ENCODE measurements at places on chromosomes 12 and 14.
A peak's percentile ranks its signal among the peaks of the same experiment; 100 is the strongest.

DNA sequence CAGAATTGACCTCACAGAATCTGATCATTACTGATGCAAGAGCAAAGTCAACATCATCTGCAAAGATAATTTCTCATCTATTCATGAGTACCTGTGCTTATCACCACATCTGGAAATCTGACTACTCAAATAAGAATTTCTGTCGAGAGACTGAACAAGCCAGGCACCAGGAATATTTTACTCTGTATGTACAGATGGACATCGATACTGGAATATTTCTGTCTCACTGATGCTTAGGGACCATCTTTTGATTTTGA is 105.2 kb downstream of the BICD1 start:
- DNase-seq, result no peak

- no peak for DNase-seq
Measured at GRCh38 chr12:103773109-103773910, 67.7 kb downstream of the NT5DC3 start.

GRCh38 chr14:88209273-88209672 is 113.8 kb downstream of the KCNK10 start:
- DNase-seq, result peak; percentile 87

- peak; percentile 67 for DNase-seq
Measured at GRCh38 chr12:56521590-56522371, at the start of gene RBMS2. RBMS2 (plus strand) TSS chr12:56521820; CDS start chr12:56522024, 204 bp downstream.

GRCh38 chr12:57027805-57028153 is 11.4 kb upstream of the TAC3 start:
- no peak for DNase-seq

DNA sequence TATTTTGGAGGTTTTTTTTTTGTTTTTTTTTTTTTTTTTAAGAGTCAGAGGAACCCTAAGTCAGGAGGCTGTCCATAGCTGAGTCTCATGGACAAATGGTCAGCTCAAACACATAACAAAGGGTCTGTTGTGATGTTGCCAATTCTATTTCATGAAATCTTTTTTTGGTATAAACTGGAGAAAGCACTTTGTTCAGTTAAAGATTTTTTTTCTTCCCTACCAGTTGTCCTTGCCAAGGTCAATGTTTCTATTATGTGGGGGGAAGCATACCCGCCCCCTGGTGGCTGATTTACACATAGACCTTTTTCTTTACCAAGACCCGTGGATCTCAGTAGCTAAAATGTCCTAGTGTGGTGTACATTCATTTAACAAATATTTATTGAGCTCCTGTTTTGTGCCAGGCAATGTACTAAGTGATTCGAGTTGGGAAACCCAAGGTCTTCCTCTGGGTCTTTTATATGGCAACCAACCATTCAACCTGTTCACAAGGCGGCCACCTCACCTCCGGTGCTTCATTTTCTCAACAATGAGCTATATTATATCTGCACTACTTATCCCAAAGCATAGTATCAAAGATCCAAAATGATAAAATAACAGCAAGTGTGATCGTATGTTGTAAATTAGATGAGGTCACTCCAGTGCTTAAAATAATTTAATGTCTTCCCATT is 214.5 kb downstream of the PAH start:
- peak; percentile 8 for DNase-seq

DNA sequence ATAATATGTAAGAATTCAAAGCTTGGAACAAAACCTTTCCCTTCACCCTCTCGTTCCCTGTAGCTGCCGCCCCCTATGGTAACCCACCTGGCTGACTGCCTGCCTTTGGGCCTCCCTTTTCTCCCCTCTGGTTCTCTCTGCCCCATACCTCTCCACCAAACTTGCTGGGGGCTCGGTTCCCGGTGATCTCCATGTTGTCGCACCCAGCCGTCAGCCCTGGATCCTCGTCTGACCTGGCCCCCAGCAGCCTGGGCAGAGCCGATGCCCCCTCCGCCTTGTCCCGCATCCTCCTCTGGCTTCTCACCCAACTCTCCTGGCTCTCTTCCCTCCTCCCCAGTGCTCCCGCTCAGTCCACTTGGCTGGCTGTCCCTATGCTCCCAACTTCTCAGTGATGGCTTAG is 4.5 kb downstream of the CYP46A1 start:
- DNase-seq, result no peak

DNA sequence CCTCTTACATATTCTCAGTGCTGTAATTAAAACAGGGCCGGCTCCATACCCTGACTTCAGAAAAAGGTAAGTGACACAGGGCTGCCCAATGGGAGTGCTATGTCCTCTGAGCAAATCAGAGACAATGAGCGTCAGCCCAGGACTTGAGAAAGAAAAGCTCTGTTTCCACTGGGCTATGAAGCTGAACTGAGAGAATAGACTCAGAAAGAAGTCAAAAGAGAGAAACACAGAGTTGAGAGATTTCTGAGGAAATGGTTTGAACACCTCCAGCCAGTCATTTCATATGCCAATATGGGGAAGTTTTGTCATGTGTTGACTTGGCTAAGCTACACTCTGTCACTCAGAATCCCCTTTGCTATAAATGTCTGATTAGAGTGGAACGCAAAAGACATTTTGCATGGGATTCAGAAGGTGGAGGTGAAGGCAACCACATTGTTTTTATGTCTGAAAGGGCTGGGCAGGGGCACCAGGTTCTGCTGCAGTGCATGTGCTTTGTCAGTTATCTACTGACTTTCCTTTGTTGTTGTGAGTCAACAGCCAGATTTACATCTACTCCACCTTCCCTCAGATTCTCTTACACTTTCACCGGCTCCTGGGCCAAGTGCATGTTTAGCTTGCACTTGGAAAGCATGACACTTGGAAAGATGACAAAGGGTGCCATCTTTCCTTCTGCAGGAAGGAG is 313.3 kb downstream of the DUSP6 start:
- DNase-seq, result no peak

GRCh38 chr12:639566-639965 is 23.7 kb downstream of the NINJ2 start:
- no peak for DNase-seq

- no peak for DNase-seq
Measured at GRCh38 chr12:201361-201760, 12.6 kb downstream of the SLC6A12 start.

DNA sequence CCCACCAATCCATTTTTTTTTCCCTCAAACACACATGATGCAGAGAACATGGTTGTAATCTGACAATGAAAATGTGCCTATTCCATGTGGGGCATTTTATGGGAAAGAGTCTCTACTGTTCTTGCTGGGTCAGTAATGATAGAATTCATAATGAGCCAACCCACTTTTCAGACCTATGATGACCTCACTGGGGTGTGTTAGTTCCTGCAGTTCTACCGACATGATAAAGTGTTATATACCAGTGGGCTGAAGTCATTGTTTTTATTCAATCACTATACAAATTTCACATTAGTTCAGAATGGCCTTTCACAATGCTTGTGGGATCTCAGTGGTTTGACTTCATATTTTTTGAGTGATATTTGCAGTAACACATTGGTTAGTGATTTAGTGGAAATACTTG is 47.5 kb downstream of the PPFIBP1 start:
- no peak for DNase-seq

GRCh38 chr14:20610002-20610765 is 19.0 kb upstream of the RNASE12 start:
- peak; percentile 78 for DNase-seq

DNA sequence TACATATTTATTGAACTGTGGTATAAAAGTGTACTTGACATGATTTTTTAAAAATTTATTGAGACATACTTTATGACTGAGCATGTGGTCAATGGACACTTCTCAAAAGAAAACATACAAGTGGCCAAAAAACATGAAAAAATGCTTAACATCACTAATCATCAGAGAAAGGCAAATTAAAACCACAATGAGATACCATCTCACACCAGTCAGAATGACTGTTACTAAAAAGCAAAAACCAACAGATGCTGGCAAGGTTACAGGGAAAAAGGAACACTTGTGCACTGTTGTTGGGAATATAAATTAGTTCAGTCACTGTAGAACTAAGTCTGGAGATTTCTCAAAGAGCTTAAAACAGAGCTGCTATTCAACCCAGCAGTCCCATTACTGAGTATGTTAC is 1177.6 kb downstream of the GALC start:
- DNase-seq, result no peak

- DNase-seq, result no peak
Measured at GRCh38 chr12:546265-546919, 86.7 kb downstream of the B4GALNT3 start.

DNA sequence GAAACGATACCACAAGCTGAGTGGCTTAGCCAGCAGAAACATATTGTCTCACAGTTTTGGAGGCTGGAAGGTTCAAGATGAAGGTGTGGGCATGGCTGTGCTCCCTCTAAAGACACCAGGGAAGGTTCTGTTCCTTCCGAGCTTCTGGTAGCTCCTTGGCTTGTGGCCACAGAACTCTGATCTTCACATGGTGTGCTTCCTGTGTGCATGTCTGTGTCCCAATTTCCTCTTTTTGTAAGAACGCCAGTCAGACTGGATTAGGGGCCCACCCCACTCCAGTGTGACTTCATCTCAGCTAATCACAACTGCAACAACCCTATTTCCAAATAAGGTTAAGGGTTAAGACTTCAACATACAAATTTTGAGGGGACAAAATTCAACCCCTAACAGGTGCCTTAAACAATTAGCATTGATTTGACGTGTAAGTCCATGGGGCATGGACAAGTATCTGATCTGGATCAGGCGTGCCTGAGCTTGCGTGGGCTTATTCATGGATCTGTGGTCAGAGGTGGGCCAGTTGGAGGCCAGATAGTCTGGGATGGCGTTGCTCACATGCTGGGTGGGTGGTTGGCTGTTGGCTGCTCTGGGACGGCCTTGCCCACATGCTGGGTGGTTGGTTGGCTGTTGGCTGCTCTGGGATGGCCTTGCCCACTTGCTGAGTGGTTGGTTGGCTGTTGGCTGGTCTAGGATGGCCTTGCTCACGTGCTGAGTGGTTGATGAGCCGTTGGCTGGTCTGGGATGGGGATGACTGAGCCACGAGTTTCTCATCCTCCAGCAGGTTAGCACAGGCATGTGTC is 88.5 kb downstream of the LGMN start:
- DNase-seq, result no peak

GRCh38 chr14:74636424-74637177 is 24.6 kb upstream of the LTBP2 start:
- DNase-seq, result peak; percentile 46

DNA sequence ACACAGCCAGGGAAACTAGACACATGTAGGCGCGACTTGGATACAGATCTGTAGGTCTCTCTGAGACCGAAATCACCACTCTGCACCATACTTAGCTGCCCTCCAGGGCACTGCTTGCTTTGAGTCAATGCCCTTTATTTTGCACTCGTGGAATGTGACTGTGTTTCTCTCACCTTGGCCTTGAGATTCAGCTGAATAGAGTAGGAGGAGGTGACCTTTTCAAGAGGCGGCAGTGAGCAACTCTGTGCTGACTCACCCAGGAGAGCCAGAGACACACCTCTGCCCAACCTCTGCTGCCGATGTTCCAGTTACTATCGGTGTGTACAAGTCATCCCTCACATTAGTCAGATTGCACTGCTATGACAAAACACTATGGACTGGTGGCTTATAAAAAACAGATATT is 583.4 kb downstream of the VRK1 start:
- DNase-seq, result no peak

DNA sequence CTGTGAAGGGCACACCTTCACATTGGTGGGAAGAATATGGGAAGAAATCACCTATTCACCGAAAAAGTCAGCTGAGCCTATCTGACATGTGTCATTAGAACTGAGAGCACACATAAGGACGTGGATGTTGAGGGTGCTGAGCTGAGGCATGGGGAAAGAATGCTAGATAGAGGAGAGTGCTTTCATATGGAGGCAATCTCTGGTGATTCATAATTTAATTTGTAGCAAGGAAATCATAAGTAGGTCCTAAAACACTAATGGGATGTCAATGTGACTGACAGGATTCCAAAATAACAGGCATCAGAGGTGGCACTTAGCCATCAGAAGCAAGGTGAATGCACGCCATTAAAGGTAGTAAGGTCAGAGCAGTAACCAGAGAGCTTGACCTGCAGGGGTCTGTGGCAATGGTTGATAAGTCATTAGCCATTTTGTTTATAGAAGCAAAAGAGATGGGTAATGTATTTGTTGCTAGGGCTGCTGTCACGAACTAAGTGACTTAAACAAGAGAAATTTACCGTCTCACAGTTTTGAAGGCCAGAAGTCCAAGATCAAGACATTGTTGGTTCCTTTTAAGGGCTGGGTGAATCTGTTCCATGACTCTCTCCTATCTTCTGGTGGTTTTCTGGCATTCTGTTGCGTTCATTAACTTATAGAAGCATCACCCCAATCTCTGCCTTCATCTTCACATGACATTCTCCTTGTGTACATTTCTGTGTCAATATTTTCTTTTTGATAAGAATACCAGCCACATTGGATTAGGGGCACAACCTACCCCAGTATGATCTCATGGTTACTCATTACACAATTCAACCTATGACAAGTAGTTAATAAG is 69.3 kb downstream of the ANKS1B start:
- no peak for DNase-seq

DNA sequence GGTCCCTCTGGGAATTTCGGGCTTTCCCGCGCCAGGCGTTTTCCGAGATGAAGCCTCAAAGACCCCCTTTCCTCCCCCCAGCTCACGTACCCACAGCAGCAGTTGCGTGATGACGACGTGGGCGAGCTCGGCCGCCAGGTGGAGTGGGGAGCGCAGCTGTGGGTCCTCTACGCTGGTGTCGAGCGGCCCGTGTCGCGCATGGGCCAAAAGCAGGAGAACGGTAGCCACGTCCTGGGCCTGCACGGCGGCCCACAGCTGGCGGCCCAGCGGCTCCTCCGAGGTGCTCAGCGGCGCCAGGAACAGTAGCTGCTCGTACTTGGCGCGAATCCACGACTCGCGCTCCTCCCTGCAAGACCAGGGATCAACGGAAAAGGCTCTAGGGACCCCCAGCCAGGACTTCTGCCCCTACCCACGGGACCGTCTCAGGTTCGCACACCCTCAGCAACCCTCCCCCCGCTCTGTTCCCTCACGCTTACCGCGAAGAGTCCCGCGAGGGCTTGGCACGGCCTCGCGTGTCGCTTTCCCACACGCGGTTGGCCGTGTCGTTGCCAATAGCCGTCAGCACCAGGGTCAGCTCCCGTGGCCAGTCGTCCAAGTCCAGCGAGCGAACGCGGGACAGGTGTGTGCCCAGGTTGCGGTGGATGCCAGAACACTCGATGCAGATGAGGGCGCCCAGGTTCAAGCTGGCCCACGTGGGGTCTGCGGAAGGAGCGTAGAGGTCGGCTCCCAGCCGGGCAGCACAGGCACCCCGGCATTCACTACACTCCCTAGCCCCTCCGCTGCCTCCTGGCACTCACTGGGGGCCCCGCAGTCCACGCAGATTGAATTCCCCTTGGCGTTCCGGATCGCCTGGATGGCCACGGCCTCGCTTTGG is 11.4 kb downstream of the AGAP2 start:
- DNase-seq, result no peak

DNA sequence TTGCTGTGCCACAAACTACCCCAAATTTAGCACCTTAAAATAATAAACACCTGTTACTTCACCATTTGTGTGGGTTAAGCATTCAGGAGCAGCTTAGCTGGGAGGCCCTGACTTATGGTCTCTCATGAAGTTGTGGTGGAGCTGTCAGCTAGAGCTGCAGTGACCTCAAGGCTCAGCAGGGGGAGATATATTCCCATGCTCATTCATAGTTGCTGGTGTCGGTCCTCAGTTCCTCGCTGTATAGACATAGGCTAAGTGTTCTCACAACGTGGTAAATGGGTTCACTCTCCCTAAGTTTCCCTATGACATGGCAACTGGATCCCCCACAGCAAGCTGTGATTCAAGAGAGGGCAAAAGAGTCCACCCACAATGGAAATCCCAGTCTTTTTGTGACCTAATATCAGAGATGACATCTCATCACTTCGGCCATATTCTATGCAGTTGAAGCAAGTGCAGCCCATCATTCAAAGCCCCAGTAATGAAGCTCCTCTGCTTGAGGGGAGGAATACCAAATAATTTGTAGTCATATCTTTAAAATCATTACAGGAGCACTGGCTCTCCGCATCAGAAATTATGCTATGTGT is 41.1 kb downstream of the PRB3 start:
- DNase-seq, result peak; percentile 19

Data from posterior cingulate gyrus (tissue), 11 donors.